ENCODE measurements at places on chromosomes 11 and 22.

DNA sequence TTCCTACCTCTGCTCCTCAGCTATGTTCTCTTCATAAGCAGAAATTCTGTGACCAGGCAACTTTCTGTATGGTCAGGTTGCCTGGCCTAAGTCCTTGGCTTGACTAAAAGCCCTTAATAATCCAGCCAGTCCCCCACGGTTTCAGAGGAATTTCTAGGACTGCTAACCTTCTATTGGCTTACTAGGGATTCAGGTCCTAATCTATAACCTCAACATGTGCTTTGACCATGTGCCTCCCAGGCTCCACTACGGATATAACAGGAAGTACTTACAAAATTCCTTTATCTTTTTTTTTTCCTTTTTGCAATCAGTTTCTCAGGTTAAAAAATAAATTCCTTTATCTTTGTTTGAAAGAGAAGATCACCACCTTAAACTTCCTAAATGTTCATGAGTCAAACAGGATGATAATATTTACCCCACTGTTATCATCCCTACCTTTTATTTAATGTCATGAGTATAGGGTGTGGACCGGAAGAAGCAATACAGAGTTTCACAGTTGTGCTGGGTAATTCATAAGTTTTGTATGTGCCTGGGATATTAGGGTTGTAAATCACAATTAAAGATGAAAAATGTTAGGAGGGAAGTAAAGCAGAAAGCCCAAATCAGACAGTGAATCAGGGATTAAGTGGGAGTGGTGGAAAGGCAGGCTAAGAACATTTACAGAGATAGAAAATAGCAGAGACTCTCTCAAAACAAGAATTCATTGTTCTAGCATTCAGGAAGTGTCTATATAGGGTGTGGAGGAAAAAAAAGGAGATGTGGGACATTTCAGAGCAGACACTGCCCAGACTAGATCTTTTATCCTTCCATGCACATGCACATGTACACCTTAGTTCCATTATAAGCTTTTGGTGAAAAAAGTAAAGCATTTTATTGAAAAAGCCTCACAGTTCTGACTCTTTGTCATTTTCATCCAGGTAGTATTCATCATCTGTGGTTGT lies 10.7 kb upstream of the POGLUT3 start:
- no peak for DNase-seq

DNA sequence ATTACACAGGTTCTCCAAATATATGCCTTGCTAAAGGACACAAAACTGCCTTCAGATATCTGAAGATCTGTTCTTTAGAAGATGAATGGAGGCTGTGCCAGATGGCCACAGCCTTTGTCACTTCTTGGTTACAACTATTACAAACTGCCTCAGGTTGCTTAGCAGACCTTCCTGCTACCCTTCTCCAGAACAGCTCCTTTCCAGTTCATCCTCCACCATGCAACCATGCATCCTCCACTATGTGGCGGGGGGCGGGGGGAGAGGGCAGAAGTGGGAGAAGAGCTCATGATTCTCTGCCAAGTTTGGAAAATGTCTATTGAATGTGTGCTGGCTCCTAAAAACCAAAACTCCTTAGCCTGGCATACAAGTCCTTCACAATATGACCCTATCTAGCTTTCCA lies 267.5 kb downstream of the TTC28 start:
- DNase-seq: no peak

GRCh38 chr11:2482204-2482603 lies 37.4 kb downstream of the KCNQ1 start:
- no peak for DNase-seq

DNA sequence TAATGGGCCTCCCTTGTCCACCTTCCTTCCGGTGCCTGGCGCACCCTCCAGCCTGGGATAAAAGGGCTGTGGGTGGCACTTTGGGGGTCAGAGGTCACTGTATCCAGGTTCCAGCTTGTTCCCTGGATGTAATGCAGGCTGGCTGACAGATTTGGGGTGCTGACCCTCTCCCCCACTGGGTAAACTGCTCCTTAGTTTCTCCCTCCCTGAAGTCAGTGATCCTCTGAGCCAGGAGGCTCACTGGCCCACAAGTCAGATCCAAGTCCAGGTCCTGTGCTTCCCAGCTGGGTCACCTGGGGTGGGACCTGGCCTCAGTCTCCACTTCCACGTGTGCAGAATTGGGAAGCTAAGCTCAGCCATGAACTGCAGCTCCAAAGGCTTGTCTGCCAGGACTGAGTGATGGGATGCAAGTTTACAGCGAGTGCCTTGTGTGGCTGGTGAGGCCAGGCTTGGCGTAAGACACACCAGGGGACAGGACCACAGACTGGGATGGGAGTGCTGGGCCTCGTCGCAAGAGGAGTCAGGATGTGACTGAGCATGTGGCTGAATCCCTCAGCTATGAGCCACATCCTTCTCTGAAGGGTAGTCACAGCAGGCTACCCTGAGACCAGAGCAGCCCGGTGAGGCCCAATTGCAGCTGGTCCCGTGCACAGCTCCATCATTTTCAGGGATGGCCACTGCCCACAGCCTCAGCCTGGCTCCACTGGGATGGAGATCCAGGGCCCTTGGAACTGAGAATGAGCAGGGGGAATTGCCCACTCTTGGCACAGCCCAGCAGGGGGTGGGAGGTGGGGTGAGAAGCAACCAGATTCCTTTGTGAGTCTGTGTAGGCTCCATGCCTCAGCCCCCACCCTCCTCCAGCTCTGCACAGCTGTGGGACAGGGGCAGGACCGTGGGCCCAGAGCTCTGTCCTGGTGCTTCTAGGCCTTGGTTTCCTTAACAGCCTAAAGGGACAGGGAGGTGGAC lies 7.2 kb downstream of the SHISA8 start:
- no peak for DNase-seq

DNA sequence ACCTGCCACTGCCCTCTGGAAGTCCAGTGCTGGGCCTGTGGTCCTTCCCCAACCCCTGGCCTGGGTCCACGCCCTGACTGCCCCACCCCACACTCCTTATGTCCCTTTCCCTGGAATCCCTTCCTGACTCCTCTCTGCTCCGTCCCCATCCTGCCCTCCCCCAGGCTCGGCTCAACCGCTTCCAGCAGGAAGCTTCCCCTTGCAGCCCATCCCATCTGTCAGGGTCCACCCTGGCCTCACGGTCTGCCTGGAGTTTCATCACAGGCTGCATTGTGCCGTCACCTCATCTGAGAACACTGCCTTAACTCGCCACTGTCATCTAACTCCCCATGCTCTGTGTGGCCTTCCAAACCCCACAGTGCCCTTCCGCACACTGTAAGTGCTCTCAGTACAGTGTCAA lies 64.3 kb downstream of the NAT10 start:
- DNase-seq: no peak

- DNase-seq: no peak
Measured at GRCh38 chr22:36461665-36462649, 19.5 kb downstream of the TXN2 start.

GRCh38 chr11:126981635-126982034 lies 18.9 kb downstream of the KIRREL3 start:
- no peak for DNase-seq

- no peak for DNase-seq
Measured at GRCh38 chr22:45402466-45402985, 10.9 kb downstream of the SMC1B start.
